ENCODE measurements at places on chromosomes 16 and 17.

DNA sequence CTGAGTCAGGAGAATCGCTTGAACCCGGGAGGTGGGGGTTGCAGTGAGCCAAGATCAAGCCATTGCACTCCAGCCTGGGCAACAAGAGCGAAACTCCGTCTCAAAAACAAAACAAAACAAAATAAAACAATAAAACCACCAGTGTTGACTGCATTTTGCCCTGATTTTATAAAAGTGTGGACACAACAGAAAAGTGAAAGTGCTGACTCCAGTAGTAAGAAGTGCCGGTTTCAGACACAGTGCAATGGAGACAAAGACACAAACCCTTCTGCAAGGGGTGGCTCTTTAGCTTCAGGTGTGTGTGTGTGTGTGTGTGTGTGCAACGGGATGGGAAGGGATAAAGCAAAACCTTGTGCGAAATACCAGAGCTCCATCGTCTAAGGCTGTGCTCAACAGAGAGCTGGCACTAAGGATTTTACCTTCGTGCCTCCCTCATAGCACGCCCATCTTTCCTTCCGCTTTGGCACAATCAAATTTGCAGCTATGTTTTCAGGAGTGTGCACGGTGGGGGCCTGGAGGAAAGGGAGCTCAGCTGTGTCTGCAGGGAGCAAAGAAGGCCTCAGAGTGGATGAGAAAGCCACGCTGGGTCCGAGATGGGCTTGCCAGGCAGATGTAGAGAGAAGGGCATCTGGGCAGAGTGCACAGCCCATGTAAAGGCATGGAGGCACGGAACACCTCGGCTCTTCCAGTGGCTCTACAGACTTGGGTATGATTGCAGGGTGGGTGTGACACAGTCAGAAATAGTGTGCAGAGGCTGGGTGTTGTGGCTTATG, 15.5 kb downstream of the MXRA7 start:
- DNase-seq = peak; percentile 46

DNA sequence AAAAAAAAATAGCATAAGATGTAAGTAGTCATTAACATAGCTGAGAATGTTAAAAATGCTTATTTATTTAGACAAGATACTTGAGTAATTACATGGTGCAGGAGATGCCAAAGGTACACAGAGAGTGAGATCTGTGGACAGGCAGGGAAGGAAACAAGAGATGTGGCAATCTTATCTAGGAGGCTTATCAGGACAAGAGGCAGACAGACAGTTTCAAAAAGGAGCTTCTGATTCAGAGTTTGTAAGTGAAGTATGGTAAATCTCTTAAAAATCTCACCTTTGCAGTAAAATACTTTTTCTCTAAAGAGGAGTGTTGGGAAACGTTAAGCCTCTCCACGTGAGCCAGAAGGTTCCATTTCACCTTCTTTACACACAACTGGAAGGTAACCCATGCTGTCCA, 19.9 kb upstream of the GHDC start:
- no peak for DNase-seq

DNA sequence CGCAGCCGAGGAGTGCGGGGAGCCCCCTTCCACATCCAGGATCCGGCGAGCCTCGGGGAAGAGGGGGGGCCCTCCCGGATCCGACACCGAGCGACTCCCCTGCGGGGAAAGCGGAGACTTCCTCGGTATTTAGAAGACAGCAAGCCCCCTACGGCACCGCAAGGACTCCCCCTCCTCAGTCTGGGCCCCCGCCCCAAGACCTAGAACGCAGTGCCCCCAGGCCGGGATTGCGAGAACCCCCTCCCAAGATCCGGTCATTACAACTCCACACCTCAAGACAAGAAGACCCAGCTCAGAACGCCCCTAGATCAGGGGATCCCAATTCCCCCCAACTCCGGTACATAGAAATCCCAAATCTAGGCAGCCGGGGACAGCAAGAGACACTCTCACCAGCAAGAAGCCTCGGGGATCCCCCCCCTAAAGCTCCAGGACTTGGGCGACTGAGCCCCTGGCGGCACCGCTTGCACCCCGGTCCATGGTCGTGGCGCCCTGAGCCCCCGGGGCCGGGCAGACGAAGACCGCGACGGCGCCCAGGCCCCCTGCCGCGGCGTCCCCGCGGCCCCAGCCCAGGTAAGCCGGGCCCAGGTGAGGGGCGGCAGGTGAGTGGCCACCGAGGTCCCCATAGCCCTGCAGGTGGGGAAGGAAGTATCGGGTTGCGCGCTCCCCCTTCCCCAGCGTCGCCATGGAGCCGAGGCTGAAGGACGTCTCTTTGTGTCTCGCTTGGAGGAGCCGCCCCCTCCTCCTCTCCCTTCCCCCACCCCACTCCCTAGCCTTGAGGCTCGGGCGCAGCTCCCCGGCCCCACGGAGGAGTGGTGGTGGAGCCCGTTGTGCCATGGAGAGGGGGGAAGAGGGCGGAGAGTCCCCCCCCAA, 641 bp downstream of the SBK1 start:
- no peak for DNase-seq

DNA sequence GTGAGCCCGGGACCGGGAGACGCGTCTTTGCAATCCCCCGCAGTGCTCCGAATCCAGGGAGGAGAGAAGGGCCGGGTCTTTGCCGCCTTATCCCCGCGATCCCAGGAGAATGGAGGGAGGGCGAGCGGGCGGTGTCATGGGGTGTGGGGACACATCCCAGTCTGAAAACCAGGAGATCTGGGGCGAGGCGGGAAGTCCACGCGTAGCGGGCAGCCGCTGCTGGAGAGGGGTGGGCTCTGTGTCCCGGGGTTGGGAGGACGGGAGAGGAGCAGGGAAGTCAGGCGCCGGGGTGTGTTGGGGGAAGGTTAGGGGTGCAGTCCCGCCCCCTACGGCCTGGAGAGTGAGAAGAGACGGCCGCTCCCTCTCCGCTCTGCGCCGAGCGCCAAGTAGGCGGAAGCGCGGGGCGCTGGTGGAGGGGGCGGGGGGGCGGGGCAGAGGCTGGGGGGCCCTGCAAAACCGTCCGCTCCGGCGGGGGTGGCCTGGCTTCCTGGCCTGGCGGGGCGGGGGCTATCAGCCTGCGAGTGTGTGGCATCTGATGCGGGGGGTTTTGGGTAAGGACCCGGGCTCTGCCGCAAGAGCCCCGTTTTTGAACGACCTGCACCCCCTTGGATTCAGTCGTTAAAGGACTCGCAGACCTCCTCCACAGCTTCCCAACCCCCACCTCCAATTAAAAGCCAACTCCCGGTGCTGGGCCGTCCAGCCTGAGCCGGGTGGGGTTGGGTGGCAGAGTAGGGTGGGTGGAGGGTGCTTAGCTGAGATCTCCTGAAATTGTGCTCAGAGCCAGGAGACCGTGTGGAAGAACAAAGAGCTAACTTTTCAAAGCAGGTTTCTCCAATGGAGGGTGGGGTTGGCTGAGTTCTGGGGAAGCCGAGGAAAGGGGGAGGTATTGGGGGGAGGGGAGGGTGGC, 654 bp downstream of the LASP1 start:
- DNase-seq = peak; percentile 84

- no peak for DNase-seq
Measured at GRCh38 chr16:12587170-12587569, 216.5 kb downstream of the CPPED1 start.

DNA sequence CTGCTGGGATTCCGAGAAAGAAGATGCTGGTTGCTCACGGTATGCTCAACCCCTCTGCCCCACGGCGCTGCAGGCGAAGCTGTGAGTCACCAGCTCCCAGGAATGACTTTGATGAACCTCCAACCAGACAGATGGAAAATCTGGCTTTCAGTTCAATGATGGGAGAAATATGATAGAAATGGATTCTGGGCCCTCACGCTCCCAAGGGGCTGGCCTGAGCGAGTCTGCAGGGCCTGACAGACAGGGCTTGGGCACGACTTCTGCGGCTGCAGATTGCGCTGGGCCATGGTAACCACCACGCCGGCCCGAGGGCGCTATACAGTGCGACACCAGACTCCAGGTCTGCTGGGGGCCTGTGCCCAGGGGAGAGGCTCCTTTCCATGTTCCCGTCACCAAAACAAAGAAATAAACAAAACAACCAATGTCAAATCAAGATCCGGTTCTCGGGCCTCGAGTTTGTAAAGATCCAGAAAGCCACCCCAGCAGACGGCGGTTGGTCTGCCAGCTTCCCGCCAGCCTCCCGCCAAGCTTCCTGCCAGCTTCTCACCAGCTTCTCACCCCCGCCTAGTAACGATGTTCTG, 11.1 kb upstream of the ABR start:
- peak; percentile 89 for DNase-seq
